Left ventricle myocardium superior (tissue), 1 donor: ENCODE measurements at places on chromosomes 2 and 18. TPM values are rescaled to one million over a fixed set of nuclear protein-coding genes. Genes with fewer than 3 reads are reported as not detected.

SLC20A1 gene
- total RNA-seq, result 10.8 TPM

FEV gene
- not detected for total RNA-seq

SRD5A2 gene
- total RNA-seq, result not detected

NOL4 gene
- 0.35 TPM for total RNA-seq

C2orf92 gene
- total RNA-seq, result 2.3 TPM

ANKRD30BL gene
- not detected for total RNA-seq

GPR45 gene
- not detected for total RNA-seq

ERICH2 gene
- 1.2 TPM for total RNA-seq

EVX2 gene
- not detected for total RNA-seq

RSAD2 gene
- total RNA-seq, result 4.8 TPM

CACNB4 gene
- total RNA-seq, result 0.32 TPM

PLCD4 gene
- 0.55 TPM for total RNA-seq

ARL4C gene
- 1.5 TPM for total RNA-seq

REG3G gene
- not detected for total RNA-seq

SLC38A11 gene
- 1.0 TPM for total RNA-seq

MAPRE3 gene
- total RNA-seq, result 52.4 TPM

CRYGD gene
- total RNA-seq, result not detected

RAMP1 gene
- total RNA-seq, result 151 TPM

SIX2 gene
- total RNA-seq, result 0.40 TPM

WNT10A gene
- not detected for total RNA-seq

PROKR1 gene
- not detected for total RNA-seq

COBLL1 gene
- total RNA-seq, result 17.0 TPM

SFXN5 gene
- 8.6 TPM for total RNA-seq

GFPT1 gene
- total RNA-seq, result 36.8 TPM

RTP5 gene
- not detected for total RNA-seq

NTSR2 gene
- not detected for total RNA-seq

GRP gene
- not detected for total RNA-seq

CAMKMT gene
- 3.3 TPM for total RNA-seq

PSMA8 gene
- total RNA-seq, result 0.20 TPM

MYO5B gene
- total RNA-seq, result 1.1 TPM

GPAT2 gene
- total RNA-seq, result 5.5 TPM

SLC14A1 gene
- total RNA-seq, result 29.7 TPM

AGPS gene
- 33.4 TPM for total RNA-seq

DUSP2 gene
- 1.9 TPM for total RNA-seq

ICOS gene
- total RNA-seq, result not detected

IMP4 gene
- 59.8 TPM for total RNA-seq

BOLA3 gene
- total RNA-seq, result 89.9 TPM

FAP gene
- total RNA-seq, result 1.3 TPM

SLC9A4 gene
- total RNA-seq, result not detected

MTHFD2 gene
- total RNA-seq, result 20.0 TPM
